NCI-H146 (cell line): ENCODE measurements at places on chromosomes 11 and 22.

GRCh38 chr11:86608251-86608799, 64.1 kb downstream of the ME3 start:
- DNase-seq = peak; percentile 32

DNA sequence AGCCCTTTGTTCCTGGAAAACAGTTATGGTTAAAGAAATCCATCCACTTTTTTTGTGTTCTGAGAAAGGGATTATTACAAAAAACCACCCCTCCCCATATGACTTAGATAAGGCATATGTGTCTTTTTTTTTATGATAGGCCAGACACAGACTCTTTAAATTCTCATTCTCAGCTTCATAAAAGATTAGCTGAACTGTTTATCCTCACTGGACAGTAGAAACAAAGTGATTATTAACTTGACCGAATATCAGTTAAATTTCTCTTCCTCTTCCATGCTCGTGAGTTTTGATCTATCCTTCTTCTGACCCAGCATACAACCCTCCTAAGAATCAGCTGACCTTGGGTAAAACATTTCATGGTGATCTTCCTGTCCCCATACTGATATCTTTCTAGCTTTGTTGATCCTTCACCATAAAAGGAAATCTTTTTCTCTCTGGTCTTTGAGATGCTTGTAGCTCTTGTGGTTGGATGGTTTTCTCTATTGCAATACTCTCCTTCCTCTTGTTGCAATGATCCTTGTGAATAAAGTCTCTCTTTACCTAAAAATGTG, 26.2 kb downstream of the OR2AG2 start:
- DNase-seq = no peak

- no peak for DNase-seq
These were observed 3.4 kb upstream of the OR6Q1 start for GRCh38 chr11:58027341-58027740.

DNA sequence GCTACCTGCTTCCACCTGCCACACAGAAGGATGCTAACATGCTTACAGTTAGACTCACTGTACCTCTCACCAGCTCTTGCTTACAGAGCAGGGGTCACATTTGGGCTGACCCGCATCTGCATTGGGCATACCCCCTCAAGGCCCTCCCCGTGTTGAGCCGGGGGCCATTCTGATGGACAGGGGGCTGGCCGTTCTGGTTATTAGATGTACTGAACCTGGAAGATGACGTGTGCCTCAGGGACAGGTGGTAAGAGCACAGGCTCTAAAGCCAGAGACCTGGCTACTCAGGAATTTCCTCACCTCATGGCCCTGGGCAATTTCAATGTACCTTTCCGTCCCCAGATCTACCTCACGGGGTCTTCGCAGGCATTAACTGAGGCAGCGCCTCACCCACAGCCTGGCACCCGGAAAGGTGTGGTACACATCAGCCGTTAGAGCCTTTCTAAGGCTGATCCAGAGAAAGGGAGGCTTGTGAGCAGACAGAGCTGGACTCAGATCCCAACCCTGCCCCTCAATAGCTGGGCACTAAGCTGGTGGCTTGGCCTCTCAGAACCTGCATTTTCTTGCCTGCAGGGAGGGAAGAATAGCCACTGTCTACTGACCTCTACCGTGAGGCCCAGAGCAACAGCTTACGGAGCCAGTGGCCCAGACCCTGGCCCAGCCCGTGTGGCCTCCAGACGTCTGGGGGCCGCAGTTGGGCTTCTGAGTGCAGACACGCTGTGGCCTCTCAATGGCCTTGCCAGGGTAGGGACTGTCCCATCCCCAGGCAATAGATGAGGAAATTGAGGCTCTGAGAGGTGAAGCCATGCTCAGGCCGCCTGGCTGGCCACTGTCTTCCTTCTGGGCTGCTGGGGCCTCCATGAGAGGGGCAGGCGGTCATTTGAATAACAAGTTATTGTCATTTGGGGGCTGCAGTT, 100.6 kb downstream of the MORC2 start:
- DNase-seq = no peak

DNA sequence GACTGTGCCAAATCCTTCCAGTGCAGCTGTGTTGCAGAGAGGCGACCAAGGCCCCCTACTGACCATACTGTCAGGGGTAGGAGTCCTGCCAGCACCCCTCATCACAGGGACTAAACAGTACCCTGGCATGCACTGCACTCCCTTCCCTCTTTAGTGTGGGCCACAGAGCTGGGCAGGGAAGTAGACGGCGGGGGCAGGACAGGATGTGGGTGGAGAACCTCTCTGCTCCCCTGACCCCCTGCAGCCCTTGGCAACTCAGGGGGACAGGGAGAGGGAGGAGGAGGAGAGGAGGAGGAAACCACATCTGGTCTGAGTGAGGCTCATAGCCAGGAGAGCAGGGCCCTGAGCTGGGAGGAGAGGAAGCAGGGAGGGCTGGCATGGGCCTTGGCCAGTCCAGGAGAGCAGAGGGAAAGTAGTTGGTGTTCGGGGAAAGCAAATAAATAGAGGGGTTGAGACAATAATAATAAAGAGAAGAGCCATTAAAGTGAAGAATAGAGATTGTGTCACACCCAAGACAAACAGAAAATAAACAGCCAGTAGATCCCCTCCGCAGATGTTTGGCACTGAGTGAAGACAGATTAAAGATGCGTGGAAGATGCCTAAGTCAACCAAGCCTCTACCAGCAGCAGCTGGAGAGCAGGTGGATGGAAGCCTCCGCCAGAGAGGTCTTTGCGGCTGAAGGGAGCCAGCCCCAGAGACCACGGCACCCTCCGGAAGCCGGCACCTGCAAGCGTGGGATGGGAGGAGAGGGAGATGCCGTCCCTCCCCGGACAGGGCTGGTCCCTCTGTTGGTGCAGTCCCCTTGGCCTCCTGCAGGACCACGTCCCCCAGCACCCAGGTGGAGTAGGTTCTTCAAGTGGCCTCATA, 61.5 kb downstream of the RPUSD4 start:
- DNase-seq = no peak

GRCh38 chr11:69558519-69558941, 77.1 kb downstream of the LINC01488 start:
- no peak for DNase-seq

GRCh38 chr11:93542811-93543229, 371 bp downstream of the SMCO4 start:
- no peak for DNase-seq

GRCh38 chr11:119155733-119156492, 7.1 kb downstream of the ABCG4 start:
- peak; percentile 42 for DNase-seq

DNA sequence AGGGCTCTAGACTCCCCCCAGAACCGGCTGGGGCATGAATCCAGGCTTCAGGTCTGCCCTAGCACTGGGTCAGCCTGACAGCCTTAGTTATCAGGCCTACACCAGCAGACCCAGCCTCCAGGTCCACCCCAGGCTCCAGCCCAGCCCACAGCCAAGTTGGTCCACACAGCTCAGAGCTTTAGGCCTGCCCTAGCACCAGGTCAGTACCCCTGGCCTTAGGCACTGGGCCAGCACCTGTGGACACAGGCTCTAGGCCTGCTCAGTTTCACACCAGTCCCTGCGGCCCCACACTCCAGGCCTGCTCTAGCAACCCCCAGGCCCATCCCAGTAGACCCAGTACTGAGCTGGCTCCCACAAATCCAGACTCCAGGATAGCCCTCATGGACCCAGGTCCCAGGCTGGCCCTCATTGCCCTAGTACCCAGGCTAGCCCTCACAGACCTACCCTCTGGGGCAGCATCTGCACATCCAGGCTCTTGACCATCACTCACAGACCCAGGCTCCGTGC, 52.7 kb downstream of the CLPB start:
- no peak for DNase-seq

- DNase-seq = no peak
These were observed 2.2 kb downstream of the MRTFA start for GRCh38 chr22:40634119-40634903.

DNA sequence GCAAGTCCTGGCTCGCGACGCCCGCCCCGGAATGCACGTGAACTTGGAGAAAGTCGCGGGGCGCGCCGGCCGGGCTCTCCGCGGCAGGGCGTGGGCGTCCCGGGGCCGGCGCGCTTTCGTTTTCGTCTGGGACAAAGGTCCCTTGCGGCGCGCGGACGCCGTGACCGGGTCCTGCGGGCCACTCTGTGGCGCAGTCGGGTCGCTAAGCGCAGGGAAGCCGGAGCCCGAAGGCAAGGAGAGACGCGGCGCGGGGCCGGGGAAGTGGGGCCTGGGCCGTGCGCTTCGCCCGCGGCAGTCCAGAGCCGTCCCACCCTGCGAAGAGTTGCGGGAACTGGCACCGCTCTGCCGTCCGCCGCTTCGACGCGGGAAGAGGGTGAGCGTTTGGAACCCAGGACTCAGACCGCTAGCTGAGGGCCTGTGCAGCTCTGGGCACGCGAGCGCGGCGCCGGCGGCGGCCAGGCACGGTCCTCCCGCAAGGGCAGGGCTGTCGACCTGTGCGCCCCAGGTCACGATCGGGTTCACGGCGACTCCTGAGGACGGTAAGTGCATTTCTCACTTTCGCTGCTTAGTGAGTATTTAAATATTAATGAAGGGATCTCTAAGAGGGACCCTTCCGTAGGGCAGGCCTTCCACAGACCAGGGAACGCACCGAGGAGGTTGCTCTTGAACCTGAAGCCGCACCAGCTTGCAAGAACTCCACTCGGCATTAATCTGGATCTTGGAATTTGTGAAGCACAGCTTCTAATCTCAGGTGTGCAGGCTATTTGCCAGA, 78.0 kb upstream of the PPARA start:
- DNase-seq = peak; percentile 56

DNA sequence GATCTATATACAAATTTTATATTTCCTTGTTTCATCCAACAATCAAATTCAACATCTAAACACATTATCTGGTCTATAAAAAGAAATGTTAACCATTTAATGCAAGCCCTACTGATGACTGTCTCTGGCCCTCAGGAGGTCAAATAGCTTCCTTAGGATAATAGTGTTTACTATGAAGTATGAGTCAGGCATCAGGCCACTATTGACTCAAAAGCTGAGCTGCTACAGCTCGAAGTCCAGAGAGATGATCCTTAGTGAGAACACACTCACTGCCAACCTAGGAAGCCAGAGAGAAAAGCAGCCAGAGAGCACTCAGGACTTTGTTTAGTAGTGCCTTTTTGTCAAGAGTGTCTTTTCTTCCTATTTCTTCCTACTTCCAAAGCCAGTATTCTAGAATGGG, 171.8 kb downstream of the SOX6 start:
- peak; percentile 50 for DNase-seq

DNA sequence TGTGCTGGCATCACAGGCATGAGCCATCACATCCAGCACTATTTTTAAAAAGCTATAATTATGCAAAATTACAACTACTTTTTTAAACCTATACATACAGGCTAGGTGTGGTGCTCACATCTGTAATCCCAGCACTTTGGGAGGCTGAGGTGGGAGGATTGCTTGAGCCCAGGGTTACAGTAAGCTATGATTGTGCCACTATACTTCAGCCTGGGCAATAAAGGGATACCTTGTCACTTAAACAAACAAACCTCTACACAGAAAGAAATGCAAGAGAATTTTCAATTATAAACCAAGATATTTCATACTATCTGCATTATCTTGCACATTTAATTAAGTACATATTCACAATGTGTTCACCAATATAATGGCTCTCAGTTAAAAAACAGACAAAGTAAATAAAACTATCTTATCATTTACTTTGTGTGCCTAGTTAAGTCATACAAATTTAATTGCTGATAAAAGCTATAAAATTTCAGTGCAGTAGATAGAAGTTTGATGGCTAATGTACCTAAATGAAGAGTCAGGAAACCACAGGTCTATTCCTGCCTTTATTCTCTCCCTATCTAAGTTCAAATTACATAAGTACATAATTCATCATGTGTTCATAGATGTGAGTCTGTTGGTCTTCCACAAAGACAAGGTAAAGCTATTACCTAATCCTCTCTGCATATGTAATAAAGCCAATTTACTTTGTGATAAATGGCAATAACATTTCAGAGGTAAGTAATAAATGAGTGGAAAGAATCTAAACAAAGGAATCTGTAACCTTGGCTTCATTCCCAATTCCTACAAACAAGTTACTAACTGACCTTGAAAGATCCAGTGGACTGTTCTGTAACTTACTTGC, 9.0 kb upstream of the RDX start:
- DNase-seq = peak; percentile 91

DNA sequence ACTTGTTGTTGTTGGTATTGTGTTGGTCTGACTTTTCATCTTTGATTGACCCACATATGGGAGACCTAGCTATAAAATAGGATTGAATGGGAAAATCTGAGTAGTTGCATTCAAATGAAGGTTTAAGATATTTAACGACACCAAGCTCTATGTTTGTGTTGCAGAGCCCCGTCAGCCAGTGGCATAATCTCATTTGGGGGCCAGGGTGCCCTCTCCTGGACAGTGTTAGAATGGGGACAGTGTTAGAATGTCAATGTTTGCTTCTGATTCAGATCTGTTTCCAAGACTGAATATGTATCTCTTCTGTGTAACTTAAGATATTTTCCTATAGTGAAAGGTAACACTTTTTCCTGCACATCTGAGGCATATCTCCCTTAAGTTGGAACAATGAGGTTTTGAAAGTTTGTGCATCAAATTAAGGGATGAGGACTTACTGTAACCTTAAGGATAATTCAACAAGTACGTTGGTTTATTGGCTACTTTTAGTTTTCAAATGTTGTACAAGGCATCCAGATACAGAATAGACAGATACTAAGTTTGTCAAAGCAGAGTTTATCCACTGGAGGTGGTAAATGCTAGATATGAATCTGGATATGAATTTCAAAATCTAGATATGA, 5.3 kb upstream of the OR52M1 start:
- DNase-seq = peak; percentile 8

GRCh38 chr11:123187248-123187647, 7.8 kb downstream of the CLMP start:
- DNase-seq = no peak

- peak; percentile 56 for DNase-seq
These were observed 5.2 kb downstream of the UPB1 start for GRCh38 chr22:24500277-24500820.

GRCh38 chr22:35329114-35329847, 29.6 kb downstream of the TOM1 start:
- DNase-seq = no peak

GRCh38 chr11:131746201-131746600, 375.8 kb downstream of the NTM start:
- no peak for DNase-seq

DNA sequence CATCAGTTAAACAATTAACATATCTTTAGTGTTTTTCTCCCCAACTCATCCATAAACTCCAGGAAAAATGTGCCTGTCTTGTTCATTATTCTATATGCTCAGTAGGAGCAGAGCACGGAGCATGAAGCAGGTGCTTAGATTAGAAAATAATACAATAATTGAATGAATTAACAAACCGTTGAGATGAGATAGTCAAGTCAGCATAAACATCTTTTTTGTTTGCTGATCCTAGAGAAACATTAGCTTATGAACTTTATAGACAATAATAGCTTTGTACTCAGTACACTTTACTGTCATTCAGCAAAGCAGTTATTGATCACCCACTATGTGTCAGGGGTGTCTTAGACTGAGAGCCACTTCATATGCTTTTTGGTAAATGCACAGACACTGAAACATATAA, 105.2 kb upstream of the SEZ6L start:
- DNase-seq = no peak

GRCh38 chr11:10550503-10551289, 9.7 kb upstream of the RNF141 start:
- no peak for DNase-seq
